HepG2 (cell line): ENCODE measurements at places on chromosomes 5 and 9. TPM values are rescaled to one million over a fixed set of nuclear protein-coding genes. Genes with fewer than 3 reads are reported as not detected.

- DNase-seq: no peak
These were observed 4.1 kb downstream of the SLC23A1 start for GRCh38 chr5:139378941-139379361.

The C9 gene
- not detected in 2 replicates for total RNA-seq

DNA sequence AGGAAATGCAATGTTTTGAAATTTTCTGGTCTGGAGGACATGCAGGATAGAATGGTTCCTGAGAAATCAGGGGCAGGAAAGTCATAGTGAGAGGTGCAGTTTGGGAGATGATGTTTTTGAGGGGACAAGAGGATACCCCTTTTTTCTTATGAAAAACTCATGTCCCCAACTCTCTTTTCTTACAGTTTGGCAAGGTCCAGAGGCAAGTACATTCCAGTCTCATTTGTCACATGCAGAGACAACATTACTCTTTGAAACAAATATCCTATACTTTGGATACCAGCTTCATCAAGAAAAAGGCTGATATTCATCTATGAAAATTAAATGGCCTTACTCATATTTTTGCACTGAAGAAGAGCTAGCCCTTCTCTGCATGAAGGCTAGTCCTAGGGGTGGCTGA, 48.2 kb downstream of the EQTN start:
- no peak for DNase-seq

- no peak for DNase-seq
These were observed 11.2 kb downstream of the MRPS27 start for GRCh38 chr5:72308853-72309191.

GRCh38 chr5:140321796-140322195, 18.9 kb upstream of the PFDN1 start:
- no peak for DNase-seq

DNA sequence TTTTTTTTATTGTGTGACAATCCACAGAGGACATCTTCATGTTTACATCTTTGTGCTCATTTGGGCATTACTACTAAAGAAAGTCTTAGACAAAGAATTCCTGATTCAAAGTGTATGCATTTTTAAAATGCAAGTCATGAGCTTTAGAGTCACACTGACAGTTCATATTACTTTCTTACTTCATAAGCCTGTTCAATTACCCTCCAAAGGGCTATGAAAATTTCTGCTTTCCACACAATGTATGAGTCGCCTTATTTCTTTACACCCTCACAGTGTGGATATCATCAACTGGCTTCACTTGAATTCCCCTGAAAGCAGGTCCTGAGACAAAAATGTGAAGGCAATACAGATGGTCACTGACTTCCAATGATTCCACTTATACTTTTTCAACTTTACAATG, 280.4 kb upstream of the PTGER4 start:
- DNase-seq: no peak

The CEL gene
- total RNA-seq: 0.62 and 1.5 TPM in 2 replicates

The GABRA1 gene
- total RNA-seq: not detected in 2 replicates

The PRDM9 gene
- not detected in 2 replicates for total RNA-seq

GRCh38 chr5:169875731-169876130, 104.6 kb downstream of the INSYN2B start:
- no peak for DNase-seq

The SLCO6A1 gene
- 0.31 TPM in 1 of 2 replicates, not detected in the other for total RNA-seq
